ENCODE measurements at places on chromosomes 6 and 20.

- no peak for DNase-seq
These were observed 8.6 kb downstream of the TPX2 start for GRCh38 chr20:31747640-31748039.

GRCh38 chr20:63493563-63494020 is 5.3 kb downstream of the EEF1A2 start:
- DNase-seq, result no peak

- DNase-seq, result no peak
These were observed 24.5 kb downstream of the TOX2 start for GRCh38 chr20:43938932-43939761.

GRCh38 chr20:38723848-38724625 is at the start of gene SLC32A1:
TSS of gene SLC32A1 (plus strand) at chr20:38724486. CDS start at chr20:38724725, 239 bp downstream.
- DNase-seq, result peak; percentile 28

GRCh38 chr6:42821846-42822245 is 40.0 kb downstream of the BICRAL start:
- DNase-seq, result no peak

- no peak for DNase-seq
These were observed 299.7 kb downstream of the PLCB1 start for GRCh38 chr20:8431538-8432434.

DNA sequence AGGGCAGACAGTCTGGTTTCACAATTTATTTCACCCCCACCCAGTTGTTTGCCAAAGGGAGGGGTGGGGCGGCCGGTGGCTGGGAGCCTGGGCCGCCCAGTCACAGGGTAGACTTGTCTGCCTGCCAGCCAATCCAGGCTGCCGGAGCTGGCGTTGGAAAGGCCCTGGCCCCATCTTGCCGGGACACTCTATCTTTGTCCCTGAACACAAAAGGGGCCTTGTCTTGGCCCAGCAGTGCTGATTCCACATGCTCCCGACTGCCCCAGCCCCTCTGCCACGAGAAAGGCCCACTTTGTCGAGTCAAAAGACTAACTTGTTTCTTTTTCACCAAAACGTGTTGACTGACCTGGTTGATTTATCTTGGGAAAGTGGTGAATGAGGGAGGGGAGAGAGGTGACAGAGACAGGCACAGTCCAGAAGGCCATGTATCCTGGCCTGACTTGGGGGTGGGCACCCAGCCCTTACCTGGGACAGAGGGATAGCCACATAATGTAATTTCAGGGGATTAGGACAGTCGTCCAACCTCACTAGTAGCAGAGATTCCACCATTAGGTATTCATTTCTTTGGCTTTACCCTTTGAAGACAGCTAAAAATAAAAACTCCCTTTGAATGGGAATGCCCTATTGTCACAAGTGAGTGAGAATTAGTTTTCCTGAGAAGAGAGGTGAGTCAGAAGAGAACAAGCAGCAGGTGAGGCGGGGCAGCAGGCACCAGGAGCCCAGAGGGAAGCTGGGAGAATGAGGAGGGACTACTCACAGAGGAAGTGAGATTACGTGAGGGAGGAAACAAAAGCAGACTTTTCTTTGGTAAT is 67.0 kb upstream of the SIRPA start:
- peak; percentile 60 for DNase-seq

- DNase-seq, result no peak
These were observed 39.2 kb downstream of the PREX1 start for GRCh38 chr20:48788486-48789072.

DNA sequence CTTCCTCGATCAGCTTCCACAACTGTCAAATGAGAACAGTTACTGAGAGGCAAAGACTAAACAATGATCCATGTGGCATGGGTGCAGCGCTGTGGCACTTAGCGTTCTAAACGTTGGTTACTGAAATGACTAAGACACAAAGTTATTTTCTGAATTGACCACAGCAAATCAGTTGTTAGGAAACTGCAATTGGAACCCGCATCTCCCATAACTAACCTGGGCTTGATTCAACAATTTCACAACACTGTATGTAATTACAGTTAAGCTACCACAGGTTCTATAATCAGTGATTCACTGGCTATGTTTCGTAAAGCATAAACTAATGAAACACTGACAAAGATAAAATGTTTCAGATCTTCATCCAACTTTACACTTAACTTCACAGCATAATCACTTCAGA is 12.5 kb downstream of the WDR27 start:
- DNase-seq, result no peak

- no peak for DNase-seq
These were observed 117.7 kb upstream of the PLCB4 start for GRCh38 chr20:8951164-8951563.

Measured in frontal cortex (tissue), 4 donors.